Stimulated activated CD8-positive, alpha-beta memory T cell treated with anti-CD3 and anti-CD28 coated beads, Interleukin-4, amount 100 ng/mL, for 1 hour (primary cell): ENCODE measurements at places on chromosomes 2 and 18.

DNA sequence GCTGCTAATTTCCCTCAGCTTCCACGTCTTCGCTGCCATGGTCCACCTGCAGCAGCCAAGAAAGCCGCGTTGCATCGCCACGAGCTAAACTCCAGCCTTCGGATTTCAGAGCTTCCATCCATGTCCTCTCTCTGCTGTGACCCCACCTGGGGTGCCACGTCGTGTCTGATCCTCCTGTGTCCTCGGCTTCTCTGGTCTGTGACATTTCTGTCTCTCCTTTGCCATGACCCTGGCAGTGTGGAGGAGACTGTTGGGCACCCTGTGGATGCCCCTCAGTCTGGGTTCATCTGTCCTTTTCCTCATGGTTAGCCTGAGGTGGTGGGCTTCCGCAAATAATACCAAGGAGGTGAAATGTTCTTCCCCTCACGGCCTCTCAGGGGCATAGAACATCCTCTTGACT lies 106.8 kb downstream of the RTP5 start:
- no peak for DNase-seq

DNA sequence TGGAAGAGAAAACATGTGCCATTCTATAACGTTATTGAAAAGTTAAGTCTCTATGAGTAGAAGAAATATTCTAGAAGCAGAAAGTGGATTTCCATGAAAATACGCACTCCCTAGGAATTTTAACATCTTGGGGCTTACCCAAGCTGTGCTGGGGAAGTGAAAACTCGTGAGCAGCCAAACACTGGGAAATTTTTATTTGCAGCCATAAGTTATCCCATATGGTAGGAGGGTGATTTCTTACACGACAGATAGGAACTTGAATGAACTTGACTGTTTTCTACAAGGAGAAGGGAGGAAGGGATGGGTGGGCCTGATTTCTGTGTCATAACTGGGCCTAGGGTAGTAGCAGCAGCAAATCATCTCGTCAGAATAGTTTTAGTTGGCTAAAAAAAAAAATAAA lies 272.6 kb downstream of the ETAA1 start:
- no peak for DNase-seq

DNA sequence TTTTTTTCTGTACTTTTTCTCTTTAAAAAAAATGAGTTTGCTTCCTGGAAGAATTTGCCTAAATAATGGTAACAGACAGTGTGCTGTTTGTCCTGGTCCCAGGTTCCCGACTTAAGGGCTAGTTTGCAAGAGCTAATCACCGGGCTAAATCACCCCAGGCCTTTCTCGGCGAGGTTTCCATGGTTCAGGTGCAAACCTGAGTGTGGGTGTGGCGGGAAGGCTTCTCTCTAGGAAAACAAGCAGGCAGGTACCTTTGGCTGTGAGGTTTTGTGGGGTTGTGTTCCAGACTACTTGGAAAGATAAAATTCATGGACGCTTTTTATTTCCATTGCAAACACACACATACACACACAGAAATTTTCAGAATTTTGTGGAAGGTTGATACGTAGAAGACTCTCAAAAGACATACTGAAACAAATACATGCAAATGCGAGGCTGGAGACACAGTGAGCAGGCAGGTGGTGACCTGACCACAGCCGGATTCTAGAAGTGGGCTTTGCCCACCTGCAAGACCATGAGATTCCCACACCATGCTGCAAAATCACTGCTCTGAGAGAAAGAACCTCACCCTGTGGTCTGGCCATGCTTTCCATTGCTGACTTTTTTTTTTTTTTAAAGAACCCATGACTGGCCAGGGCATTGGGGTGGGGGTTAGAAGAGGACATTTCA lies 815 bp downstream of the CNDP1 start:
- DNase-seq = no peak

- no peak for DNase-seq
Observed at GRCh38 chr18:8413189-8413588, 196.0 kb upstream of the RAB12 start.

DNA sequence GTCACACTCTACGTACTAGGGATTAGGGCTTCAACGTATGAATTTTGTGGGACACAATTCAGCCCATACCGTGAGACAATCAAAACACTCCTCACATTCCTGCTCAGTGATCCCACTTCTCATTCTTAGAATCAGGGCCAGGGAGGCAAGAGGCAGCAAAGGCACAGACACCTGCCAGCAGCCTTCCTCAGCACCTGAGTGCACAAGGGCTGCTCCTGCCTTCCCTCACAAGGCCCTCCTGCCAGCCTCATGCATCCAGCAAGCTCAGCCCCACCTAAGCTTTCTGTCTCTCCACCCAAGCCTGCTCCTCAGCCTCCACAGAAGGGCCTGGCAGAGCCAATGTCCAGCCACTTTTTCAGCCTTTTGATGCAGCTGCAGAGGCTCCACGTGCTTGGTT lies 141.6 kb downstream of the SP3 start:
- DNase-seq = no peak

DNA sequence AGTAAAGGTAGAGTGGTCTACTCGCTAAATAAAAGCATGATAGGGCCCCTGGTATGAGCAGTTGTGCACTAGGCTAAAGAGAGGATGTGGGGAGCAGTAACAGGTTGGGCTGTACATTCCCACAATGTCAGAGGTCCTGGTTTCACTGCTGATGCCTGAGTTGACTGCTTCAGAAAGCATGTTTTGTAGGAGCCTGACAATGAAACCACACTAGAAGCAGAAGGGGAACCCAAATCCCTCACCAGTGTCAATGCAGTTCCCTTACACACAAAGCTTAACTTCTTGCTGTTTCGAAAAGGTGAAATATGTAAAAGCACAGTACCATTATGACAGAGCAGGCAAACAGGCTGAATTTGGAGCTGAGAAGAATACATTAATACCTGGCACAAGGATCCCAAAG lies 291.7 kb upstream of the KYNU start:
- DNase-seq = no peak

DNA sequence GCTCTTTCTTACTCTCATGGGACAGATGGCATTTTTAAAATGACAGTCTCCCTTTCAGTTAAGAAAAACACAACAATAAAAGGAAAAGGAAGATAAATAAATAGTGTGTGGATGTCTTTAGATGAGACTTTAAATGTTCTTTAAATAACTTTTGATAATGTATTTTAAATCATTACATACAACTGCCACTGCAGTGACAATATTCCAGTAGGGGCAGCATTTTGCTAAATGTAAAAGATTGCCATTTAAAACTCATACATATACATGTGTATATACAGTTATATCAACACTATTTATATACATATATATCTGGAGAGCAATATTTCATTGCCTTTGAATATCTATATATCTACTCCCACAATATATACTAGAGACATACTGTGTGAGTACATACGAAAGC lies 90.7 kb downstream of the INO80D start:
- no peak for DNase-seq

DNA sequence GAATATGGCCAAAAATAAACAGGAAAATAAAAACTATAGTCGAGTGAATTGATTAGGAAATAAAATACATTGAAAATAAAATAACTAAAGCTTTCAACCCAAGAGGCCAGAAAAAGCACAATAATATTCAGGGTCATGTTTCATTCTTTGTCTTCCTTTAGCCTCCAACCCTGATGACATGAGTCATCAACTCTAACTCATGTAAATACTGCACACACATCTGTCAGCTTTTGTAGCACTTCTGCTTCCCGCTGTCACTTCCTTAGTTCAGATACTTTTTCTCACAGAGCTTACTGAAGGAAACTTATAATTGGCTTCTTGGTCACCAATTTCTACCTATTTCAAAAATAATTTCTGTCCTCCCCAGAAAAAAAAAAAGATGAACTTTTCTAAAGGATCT lies 112.8 kb downstream of the UPP2 start:
- no peak for DNase-seq

DNA sequence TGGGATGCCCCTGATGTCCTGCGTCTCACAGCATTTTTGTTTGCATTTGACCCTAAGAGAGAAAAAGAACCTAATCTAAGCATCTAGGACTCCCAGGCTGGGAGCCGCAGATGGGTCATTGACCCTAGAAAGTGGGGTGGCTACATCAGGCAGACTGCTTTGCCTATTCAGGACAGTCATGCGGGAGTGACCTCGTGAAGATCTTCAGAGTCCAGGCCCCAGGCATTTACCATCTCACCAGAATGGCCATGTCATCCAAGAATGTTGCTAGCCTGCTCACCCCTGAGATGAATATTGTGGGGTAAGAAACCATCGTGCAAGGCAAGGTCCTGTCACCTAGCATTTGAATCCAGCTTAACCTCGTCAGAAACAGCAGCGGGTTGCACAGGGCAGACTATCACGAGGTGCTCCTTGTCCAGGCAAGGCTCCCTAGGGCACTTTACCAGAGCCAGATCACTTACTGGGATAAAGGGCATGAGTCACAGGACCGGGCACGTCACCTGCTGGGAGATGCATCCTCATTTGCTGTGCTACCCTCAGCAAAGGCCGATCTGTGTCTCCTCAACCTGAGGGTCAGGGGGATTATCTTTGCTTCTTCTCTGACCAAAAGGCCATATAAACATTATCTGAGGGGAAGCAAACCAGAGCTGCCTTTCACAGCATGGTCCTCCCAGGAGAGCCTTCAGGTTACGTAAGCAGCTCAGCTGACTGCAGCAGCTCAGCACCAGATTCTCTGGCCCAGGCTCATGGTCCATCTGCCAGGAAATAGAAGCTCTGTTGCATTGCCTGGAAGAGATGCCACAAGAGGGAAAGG lies 162.3 kb downstream of the ACKR3 start:
- no peak for DNase-seq

GRCh38 chr2:152166633-152167032 lies 8.9 kb downstream of the STAM2 start:
- no peak for DNase-seq

DNA sequence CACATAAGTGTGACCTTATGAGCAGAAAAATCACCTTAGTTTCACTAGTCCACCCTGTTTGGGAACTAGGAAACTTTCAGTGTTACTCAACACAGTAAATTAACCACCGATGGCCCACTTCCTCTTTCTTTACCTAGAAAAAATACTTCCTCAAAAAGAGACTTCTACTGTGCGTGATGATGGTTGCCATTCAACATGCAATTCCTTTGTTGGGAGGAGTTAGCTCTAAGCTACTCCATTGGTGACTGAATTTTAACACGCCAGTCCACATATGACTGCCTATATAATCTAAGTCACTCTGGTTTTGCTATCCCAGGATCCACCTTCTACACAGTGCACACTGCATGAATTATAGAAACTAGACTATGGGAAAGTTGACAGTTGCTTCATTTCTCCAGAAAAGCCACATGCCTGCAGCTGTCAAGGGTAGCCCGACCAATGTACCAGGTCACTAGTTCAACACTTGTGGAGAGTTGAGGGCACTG lies 47.8 kb upstream of the REG3G start:
- DNase-seq = no peak

- no peak for DNase-seq
Observed at GRCh38 chr2:23008440-23008839, 376.5 kb upstream of the KLHL29 start.

GRCh38 chr2:96882906-96883305 lies 13.0 kb upstream of the SEMA4C start:
- no peak for DNase-seq

DNA sequence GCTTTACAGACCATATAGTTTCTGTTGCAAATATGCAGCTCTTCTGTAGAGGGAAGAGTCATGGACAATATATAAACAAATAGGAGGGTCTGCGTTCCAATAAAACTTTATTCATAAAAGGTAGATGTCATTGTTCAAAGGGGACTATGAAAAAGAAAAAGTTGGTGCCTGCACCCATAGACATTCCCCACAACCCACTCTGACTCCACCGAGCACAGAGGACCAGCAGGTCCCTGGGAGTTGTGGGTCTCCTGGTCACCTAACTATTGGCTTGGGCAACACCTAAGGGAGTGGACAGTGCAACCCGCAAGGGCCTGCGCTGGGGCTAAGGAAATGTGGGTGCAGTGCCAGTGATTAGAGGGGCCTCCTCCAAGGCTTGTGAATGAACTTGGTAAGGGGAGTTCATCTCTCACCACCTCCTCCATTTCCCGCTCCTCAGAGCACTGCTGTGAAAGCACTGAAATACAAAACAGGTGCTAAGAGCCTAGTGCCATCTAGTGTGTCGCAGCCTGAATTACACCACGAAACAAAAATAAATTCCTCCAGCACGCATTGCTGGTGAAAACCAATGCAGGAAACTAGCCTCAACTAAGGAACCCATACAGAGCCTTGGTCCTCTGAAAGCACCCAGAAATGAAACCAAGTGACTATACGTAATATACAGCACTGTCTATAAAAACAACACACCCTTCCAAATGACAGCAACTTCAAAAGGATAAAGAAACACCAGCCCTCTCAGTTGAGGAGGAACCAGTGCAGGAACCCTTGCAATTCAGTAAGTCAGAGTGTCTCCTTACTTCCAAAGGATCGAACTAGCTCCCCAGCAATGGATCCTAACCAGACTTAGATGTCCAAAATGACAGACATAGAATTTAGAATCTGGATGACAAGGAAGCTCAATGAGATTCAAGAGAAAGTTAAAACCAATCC lies 166.6 kb downstream of the RNF144A start:
- DNase-seq = no peak

DNA sequence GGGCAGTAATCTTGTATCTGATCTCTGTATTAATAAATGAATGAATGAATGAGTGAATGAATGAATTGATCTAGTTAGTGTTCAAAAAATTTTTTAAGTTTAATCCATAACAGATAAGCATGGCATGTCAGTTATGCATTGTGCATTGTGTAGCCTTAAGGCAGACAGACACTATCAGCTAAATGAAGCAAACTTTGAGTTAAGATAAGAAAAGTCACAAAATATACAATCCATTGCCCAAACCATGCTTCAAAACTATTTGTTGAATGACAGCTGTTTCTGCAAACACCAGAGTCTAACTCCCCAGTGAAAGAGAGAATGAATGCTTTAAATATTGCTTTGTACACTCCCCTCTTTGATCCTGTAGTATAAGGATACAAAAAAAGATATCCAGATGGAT lies 314.3 kb upstream of the ETAA1 start:
- DNase-seq = no peak

DNA sequence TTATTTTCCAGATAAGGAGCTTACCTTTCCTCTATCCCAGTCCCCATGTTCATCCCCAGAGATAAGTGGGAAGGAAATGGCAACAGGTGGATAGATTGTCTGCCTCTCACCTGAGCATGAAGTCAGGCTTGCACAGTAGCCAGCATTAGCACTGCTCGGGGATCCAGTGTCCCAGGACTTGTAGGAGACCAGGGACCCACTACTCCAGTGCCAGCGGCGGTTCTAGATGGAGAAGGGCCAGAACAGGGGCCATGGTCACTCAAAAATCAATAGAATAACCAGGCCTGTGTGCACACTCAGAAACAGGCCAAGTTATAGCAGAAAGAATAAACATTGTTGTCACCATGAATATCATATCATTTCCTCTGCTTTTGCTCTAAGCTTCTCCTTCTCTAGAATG lies 2.4 kb downstream of the REG1B start:
- DNase-seq = no peak

GRCh38 chr2:74162951-74163350 lies 15.2 kb upstream of the BOLA3 start:
- DNase-seq = no peak

GRCh38 chr2:11692966-11693521 lies 23.0 kb upstream of the NTSR2 start:
- peak; percentile 29 for DNase-seq

DNA sequence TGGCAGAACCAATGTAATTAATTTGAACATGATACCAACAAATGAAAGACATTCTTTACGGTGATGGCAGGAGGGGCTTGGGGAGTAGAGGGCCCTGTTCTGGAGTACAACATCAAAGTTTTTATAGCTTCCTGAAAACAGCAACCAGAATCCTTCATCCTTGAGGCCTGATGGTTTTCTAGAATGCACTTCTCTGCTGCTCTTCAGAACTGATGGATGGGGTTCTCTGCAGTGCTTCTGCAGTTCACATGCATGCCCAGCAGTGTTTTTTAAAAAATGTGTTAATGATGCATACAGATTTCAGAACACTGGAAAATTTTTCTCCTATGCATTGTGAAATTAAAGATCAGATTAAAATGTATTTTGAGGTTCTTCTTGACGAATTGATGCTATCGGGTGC lies 2.5 kb downstream of the LTBP1 start:
- no peak for DNase-seq
